Transverse colon (tissue), 4 donors: ENCODE measurements at places on chromosomes 12 and 14. TPM values are rescaled to one million over a fixed set of nuclear protein-coding genes. Genes with fewer than 3 reads are reported as not detected.

DNA sequence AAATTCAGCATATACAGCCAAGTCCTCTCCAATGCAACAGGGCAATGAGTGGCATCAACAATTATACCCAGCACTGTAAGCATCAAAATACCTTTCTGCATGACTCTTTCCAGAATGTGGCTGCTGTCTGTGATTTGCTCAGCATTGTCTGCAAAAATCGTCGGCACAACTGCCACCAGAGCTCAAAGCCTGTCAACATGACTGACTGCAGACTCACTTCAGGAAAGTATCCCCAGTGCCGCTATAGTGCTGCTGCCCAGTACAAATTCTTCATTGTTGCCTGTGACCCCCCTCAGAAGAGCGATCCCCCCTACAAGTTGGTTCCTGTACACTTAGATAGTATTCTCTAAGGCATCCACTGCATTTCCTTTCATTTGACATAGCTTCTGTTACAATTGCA, 735 bp downstream of the RNASE6 start:
- H3K36me3 ChIP-seq = no peaks in the 10 kb centered on the region
- DNase-seq = no peak
- no peak overlapping the region for H3K4me3 ChIP-seq
- H3K27me3 ChIP-seq = no peaks in the 10 kb centered on the region

DNA sequence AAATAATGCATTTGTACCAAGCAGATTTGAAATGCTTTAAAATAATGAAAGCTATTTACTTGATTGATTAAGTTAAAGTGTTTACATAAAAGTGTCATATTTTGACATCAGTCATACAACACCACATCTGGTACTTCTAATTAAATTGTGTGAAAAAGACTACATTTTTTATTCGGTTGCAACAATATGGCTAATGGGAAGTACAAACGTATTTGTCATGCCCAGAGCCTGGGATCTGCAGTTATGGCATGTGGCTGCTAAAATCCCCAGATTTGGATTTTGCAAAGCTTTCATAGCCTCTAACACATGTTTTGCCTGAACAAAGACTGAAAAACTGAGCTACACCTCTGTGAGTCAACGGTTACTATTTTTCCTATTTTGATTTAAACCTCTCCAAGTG, 66.6 kb downstream of the LLPH start:
- no peaks in the 10 kb centered on the region for H3K36me3 ChIP-seq
- H3K4me3 ChIP-seq = no peak overlapping the region
- DNase-seq = no peak
- no peak overlapping the region for H3K27ac ChIP-seq

GRCh38 chr12:49330631-49331379, 6.2 kb downstream of the C1QL4 start:
- no peak overlapping the region for H3K27ac ChIP-seq
- no peaks in the 10 kb centered on the region for H3K36me3 ChIP-seq
- no peak overlapping the region for H3K4me3 ChIP-seq
- peaks cover 38% of the 10 kb centered on the region for H3K27me3 ChIP-seq

GRCh38 chr14:38762845-38763244, 340.2 kb downstream of the SEC23A start:
- DNase-seq = no peak
- peaks cover 17% of the 10 kb centered on the region for H3K4me1 ChIP-seq
- no peaks in the 10 kb centered on the region for H3K36me3 ChIP-seq
- H3K27me3 ChIP-seq = no peaks in the 10 kb centered on the region

- no peaks in the 10 kb centered on the region for H3K27me3 ChIP-seq
- H3K4me1 ChIP-seq = no peaks in the 10 kb centered on the region
- DNase-seq = no peak
- no peaks in the 10 kb centered on the region for H3K36me3 ChIP-seq
- H3K27ac ChIP-seq = no peak overlapping the region
Measured at GRCh38 chr12:114817571-114818425, 133.8 kb upstream of the TBX3 start.

DNA sequence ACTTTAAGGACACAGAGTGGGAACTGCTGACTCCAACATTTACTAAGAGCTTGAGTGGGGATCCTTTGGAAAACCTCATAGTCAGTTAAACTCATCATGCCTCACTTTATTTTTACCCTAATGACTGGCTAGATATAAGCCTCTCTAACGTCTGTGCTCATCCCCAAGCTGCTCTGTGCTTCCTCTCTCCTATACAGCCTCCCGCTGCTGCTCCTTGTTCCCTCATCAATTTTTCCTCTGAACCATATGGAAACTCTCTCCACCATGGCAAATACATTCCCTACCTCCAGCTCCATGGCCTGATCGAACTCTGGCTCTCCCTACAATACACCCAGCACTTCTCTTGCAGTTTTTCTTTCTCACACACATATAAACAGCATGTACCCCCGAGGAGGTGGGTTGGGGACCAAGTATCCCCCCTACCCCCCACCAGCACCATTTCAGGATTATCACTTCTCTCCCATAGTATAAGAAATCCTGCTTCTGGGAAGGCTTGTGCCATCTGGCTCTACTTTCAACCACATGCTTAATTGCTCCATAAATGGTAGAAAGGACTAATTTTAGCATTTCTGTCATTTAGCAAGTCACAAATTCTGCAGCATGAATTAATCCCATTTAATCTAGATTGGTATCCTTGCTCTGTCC, 39.2 kb upstream of the DYRK2 start:
- H3K4me3 ChIP-seq = no peak overlapping the region
- no peaks in the 10 kb centered on the region for H3K4me1 ChIP-seq
- H3K27ac ChIP-seq = no peak overlapping the region
- no peaks in the 10 kb centered on the region for H3K27me3 ChIP-seq
- no peaks in the 10 kb centered on the region for H3K36me3 ChIP-seq

DNA sequence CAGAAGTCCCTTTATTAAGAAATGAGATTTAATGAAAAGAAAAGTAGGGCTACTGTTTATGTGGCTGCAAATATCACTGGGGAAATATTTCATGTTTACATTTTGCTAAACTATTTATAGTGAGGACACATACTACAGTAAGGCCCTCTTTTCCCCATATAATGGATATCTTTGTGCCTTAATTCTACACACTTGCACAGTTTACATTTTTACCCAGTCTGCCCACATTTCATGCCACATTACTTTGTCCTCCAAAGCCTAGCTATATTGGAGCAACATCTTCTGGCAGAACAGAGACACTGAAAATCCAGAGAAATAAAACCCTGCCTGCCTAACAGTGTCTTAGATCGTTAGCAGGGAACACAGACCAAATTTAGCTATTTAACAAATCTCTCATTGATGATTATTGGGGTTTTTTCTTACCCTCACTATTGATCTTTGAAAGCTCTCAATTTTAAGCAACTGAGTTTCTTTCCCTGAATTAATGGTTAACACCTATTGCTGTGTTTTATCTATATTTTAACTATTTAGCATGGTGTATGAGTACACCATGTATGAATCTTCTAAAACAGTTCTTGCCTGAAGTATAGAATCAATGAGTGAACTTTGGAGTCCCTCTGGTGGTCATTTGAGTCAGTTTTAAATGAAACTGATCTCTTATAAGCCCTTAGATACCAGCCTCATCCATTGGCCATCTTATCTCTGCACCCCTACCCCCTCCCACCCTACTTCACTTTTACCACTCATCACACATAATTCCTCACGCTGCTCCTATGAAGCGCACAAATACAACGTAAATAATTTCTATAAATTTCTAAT, 170.2 kb downstream of the BCAT1 start:
- no peak overlapping the region for H3K27ac ChIP-seq
- no peaks in the 10 kb centered on the region for H3K36me3 ChIP-seq
- no peak overlapping the region for H3K4me3 ChIP-seq
- H3K27me3 ChIP-seq = no peaks in the 10 kb centered on the region
- no peak for DNase-seq

GRCh38 chr12:15547691-15548090, 225.4 kb downstream of the PTPRO start:
- no peaks in the 10 kb centered on the region for H3K27me3 ChIP-seq
- H3K36me3 ChIP-seq = no peaks in the 10 kb centered on the region
- peak overlapping the region; percentile 54 for H3K27ac ChIP-seq
- DNase-seq = no peak
- H3K4me3 ChIP-seq = peak overlapping the region; percentile 38
- peaks cover 6% of the 10 kb centered on the region for H3K4me1 ChIP-seq

DNA sequence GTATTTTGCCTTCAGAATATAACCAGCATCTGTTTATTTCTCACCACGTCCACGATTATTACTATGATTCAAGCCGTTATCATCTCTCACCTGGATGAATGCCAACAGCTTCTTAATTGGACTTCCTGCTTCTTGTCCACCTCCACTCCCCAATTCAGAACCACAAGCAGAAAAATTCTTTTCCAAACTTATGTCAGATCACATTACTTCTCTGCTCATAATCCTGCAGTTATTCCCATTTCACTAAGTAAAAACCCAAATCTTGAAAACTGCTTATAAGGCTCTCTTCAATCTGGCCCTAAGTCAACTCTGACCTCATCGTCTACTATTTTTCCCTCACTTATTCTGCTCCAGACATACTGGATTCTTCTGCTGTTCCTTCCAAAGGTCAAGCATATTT, 2.0 kb downstream of the CRY1 start:
- H3K27me3 ChIP-seq = no peaks in the 10 kb centered on the region
- peak overlapping the region; percentile 98 for H3K27ac ChIP-seq
- DNase-seq = no peak
- H3K4me3 ChIP-seq = no peak overlapping the region

DNA sequence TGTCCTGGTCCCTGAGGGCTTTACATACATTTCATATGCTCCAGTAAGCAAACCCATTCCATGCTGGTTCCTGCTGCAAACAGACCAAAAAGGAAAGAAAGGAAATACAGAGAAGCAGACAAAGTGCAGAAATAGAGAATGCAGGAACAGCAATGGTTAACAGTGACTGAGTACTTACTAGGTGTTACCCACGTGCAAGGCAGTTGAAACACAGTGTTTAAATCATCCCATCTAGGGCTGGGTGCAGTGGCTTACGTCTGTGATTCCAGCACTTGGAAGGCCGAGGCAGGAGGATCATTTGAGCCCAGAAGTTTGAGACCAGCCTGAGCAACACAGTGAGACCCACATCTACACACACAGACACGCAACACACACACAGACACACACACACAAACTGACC, 21.2 kb upstream of the NINJ2 start:
- H3K4me1 ChIP-seq = no peaks in the 10 kb centered on the region
- H3K4me3 ChIP-seq = no peak overlapping the region
- DNase-seq = no peak
- no peak overlapping the region for H3K27ac ChIP-seq
- no peaks in the 10 kb centered on the region for H3K27me3 ChIP-seq
- no peaks in the 10 kb centered on the region for H3K36me3 ChIP-seq

DNA sequence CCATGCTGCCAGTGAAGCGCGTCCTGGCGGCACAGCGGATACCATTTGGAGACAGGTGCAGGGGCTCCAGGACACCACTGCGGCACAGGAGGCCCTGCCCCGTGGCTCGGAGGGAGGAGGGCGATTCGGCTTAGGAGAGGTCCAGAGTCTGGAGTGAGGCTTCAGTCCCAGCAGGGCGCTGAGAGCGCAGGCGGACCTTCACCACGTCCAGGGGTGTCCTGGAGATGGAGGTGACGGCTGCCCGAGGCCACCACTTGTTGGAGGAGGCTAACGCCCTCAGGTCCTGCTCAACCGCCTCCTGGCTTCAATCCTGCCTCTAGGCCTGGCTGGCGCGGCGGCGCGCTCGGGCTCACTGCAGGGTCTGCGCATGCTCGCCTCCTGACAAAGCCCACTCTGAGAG, 45.7 kb downstream of the EIF2S3B start:
- DNase-seq = no peak
- no peak overlapping the region for H3K4me3 ChIP-seq
- no peaks in the 10 kb centered on the region for H3K4me1 ChIP-seq
- H3K27me3 ChIP-seq = no peaks in the 10 kb centered on the region

DNA sequence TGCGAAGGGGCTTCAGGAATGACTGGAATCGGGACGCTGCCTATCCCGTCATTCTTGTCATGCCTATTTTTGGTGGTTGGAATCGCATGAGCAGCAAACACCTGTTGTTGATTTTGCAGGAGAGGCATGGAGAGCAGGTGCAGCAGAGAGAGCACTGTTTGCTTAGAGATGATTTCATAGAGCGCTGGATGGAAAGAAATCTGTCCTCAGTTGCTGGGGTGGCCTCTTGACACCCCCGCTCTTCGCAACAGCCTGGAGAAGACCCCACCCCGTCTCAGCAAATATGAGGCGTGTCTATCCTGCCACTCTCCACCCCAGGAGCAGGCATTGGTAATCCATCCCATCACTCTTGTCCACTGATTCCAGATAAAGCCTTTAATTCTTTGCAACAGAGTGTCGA, 19.3 kb upstream of the NCOR2 start:
- H3K4me3 ChIP-seq = no peak overlapping the region
- H3K27me3 ChIP-seq = no peaks in the 10 kb centered on the region
- peaks cover 12% of the 10 kb centered on the region for H3K4me1 ChIP-seq

GRCh38 chr12:34625116-34625515, 602.8 kb downstream of the ALG10 start:
- no peak overlapping the region for H3K27ac ChIP-seq
- no peaks in the 10 kb centered on the region for H3K27me3 ChIP-seq
- H3K4me3 ChIP-seq = no peak overlapping the region
- no peaks in the 10 kb centered on the region for H3K4me1 ChIP-seq

DNA sequence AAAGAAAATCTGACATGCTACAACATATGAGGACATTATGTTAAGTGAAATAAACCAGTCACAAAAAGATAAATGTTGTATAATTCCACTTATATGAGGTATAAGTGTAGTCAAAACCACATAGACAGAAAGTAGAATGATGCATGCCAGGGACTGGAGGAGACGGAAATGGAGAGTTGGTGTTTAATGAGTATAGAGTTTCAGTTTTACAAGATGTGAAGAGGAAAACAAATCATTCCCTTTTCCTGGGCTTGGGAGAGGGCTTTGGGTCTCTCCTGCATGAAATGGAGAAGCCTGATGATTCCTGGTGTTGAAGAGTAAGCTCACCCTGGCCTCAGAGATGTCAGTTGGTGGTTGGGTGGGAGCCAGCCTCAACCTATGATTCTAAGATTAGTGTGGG, 158.4 kb upstream of the PLXNC1 start:
- no peaks in the 10 kb centered on the region for H3K27me3 ChIP-seq
- no peak overlapping the region for H3K27ac ChIP-seq
- no peak for DNase-seq
- H3K4me3 ChIP-seq = no peak overlapping the region
- no peaks in the 10 kb centered on the region for H3K36me3 ChIP-seq

IAPP gene
- not detected for total RNA-seq

PARPBP gene
- 1.2 TPM for total RNA-seq

OAS3 gene
- 10.6 TPM for total RNA-seq

NOVA1 gene
- total RNA-seq = 5.7 TPM

B4GALNT1 gene
- total RNA-seq = not detected

FAM161B gene
- 5.4 TPM for total RNA-seq

ARMH4 gene
- 0.48 TPM for total RNA-seq

CMKLR1 gene
- 4.3 TPM for total RNA-seq
